ENCODE measurements at places on chromosomes 2 and 18.

DNA sequence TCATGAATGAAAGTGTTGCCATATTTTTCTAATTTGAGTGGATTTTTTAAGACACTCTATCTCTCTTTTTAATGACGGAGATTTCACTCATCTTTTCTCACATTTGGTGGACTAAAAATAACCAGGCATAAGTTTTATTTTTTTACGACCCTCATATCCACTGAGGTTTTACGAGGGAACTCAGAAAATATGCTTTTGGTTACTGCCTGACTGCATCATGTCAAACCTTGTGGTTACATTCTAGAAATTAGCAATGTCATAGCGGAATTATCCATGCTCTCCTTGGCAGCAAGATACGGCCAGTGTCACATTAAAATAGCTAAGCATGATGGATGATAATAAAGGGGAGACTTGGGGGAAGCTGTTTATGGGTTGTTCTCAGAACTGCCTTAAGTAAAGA is 428.6 kb upstream of the FSHR start:
- no peak for DNase-seq

DNA sequence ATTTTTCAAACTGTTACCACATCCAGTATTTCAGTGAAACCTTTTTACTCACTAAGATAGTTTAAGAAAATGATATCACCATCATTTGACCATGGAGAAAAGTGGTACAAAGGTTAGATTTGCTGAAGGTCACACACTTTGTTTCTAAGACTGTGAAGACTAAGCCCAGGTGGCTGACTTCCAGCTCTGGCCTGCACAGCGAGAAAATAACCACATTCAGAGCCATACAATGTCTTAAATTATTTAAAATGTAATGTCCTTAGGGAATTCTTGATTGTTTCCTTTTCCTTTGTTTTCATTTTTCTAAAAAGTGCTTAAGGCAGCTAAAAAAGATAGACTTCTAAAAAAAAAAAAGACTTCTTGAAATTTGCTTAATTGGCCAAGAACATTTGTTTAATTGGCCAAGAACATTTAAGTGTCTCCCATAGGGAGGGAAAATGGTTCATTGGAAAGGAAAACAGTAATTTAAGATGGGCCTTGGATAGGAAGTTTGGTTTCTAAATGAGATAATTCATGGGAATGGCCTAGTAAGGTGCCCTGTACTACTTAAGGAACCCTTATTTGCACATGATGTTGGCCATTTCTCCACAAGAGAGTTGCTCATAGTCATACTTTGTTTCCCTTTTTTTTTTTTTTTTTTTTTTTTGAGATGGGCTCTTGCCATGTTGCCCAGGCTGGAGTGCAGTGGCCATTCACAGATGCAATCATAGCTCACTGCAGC is 45.2 kb downstream of the CYP1B1 start:
- DNase-seq = no peak

DNA sequence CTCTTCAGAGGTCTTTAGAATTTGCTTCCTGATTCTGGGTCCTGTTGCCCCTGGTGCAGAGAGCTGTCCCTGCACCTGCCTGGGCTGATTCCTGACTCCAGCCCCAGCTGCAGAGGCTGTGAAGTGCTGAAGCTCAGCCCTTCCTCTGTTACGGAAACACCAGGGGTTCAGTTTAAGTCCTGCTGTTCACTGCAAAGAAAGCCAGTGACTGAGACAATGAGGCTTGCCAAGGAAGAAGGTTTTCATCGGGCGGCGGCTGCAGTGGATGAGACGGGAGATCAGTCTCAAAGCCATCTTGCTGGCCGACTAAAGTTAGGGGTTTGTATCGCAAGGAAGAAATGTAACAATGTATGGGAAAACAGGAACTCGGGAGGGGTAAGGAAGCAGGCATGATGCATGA is 142.4 kb upstream of the ZNF236 start:
- DNase-seq = peak; percentile 83

DNA sequence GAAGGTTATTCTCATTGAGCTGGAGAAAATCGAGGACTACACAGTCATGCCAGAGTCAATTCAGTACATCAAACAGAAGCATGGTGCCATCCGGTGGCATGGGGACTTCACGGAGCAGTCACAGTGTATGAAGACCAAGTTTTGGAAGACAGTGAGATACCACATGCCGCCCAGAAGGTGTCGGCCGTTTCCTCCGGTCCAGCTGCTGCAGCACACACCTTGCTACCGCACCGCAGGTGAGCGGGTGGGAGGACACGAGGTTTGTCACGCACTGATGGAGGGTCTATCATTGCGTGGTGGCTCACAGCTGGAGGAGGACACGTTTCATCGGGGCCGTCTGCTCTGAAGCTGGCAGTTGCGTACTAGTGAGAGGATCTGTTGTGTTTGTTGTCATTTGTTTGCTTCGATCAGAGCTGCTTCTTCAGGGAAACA is 48.2 kb downstream of the IL1RL2 start:
- no peak for DNase-seq

DNA sequence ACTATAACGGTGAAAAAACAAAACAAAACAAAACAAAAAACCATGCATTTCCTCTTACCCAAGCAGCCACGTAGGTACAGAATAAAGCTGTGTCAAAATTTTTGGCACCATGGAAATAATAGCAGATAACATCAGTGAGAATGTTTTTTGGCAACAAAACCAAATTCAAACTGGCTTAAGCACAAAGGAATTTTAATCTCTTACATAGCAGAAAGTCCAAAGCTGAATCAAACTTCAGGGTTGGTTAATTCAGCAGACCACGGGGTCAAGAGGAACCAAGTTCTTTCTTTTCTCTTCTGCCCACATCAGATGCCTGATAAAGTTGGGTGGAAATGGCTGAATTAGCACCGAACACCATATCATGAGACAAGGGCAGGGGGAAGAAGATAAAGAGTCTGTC is 129.5 kb downstream of the PAX3 start:
- DNase-seq = no peak

DNA sequence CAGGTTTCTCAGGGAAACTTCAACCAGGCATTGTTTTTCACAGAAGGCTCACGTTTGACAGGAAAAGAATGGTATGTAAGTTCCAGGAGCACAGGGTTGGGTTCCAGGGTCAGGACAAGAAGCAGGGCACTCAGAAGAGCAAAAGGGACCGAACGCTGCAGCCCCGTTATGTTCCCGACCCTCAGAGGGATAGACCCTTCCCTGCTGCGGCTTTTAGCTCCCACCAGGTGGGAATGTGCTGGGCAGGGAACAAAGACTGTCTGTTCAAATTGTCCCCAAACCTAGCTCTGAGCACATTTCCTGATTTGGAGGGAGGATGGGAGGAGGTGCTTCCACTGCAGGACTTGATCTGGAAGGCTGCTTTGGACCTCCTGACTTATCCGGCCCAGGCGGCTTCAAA is 130.1 kb downstream of the RAB3GAP1 start:
- no peak for DNase-seq

GRCh38 chr2:159840616-159841015 is 42.6 kb upstream of the CD302 start:
- no peak for DNase-seq

DNA sequence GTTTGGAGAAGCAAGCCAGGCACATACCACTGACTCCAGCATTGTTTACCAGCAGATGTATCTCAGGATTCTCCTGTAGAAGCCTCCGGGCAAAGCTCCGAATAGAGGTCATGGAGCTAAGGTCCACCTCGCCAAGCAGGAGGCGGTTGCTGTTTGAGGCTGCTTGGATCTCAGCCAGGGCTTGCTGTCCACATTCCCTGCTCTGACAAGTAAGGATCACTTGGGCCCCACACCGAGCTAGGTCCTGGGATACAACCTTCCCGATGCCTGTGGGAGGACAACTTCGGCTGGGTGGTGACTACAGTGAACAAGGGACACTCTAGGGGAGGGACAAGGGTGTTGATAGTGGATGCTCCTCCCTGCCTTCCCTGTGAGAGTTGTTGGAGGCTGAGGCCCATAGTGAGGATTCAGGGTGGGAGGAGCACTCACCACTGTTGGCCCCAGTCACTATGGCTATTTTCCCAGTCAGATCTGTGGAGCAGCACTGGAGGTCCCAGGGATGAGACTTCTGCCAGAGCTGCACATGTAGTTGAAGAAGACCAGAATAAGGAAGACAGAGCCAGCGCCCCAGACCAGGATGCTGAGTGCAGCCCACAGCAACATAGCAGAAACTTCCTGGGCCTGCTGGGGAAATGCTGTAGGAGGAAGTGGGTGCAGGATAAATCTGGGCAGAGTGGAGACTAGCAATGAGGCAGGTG is 8.3 kb downstream of the C2orf81 start:
- no peak for DNase-seq

DNA sequence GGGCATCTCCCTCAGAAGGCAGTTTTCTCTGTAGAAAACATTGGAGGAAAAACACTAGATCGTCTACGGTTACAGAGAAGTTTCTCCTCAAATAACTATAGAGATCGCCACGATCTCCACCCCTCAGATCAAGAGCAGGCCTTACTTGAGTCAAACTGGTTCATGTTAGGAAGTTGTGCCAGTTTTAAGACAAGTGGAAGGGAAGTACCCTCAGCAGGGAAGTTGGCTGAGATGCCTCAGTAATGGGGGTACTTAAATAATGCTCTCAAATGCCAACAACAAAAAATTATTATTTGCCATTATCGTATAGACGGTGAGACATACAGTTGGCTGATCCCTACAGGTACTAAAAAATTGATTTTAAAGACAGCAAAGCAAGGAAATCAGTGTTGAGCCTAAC is 8.2 kb upstream of the SMAD7 start:
- DNase-seq = peak; percentile 51

DNA sequence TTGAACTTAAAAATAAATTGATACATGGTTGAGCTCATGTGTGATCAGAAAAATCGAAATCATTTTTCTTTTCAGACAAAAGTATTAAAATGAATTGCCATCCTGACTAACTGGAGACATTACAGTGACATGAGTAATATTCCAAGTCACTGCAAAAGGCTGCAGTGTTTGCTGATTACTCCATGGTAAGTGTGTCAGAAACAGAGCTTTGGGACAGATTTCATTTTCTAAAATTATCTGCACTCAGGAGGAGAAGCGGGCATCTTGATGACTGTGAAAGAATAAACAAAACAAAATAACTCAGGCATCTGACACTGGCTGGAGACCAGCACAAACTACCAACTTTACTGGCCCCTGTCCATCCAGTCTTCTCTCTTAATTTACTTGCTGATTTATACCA is 312.3 kb upstream of the PIK3C3 start:
- DNase-seq = no peak

DNA sequence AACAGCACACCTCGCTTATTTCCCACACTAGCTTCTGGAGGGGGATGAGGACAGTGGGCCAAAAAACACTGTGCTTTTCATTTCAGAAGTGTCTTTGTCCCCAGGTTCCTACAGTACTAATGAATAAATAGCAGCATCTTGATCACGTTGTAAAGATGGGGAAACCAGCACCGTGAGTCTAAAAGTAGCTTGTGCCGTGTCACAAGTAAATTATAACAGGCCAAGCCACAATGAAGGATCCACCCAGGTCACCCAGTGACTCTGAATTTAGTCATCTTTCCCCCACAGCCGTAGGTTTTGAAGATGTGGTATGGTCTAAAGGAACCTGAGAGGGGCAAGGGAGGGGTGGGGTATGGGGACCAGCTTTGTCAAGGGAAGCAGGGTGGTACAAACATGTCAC is 8.8 kb downstream of the FZD7 start:
- no peak for DNase-seq

DNA sequence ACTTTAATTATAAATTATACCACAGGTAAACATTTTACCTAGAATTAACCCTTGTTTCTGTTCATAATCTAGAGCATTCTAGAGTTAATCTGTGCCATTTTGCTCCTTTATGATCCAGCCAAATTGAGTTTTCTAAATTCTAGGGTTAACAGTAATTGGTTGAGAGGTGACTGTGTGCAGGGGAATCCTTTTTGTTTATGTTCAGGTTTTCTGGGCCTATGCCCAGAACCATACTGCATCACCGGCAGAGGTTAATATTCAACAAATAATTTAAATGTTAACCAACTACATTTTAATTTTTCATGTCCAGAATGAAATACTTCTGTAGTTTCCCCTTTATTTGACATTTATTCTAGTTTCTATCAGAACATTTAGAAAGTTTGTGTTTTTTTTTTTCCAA is 32.3 kb downstream of the CARF start:
- DNase-seq = no peak
